GM06990 (cell line): ENCODE measurements at places on chromosomes 6 and 20.

- DNase-seq, result no peak
These were observed 407.1 kb downstream of the GRIK2 start for GRCh38 chr6:101800598-101800997.

DNA sequence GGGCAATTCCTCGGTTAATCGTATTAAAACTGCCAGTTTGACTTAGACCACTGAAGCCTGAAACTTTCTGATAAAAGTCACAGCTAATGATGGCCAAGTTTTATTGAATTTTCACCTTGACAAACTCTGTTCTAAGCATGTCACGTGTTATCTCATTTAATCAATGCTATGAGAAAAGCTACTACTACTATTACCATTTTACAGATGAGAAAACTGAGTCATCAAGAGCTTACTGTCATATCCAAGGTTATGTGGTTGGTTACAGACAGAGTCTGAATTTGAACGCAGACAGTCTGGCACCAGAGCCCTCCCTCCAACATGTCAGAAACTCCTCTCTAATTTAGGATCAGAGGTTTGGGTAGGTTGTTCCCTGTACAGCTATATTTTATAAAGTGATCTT, 4.3 kb downstream of the FAXC start:
- no peak for DNase-seq

DNA sequence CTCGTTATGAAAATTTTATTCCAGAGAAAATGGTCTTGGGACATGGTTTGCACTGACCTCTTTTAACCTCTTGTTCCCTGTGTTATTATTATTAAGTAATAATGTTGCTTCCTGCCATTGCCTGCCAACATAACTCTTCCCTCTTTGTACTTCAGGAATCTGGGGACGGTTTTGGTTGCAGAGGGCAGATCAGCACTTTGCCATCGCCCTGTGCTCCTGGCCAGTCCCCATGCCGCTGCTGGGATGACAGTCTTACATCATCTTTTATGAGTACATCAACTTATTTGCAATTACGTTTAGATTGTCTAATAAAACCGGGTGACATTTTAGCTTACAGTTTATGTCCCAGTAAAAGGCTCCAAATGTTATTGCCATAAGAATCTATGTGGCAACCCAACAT, 157.2 kb downstream of the CDH26 start:
- DNase-seq, result no peak

DNA sequence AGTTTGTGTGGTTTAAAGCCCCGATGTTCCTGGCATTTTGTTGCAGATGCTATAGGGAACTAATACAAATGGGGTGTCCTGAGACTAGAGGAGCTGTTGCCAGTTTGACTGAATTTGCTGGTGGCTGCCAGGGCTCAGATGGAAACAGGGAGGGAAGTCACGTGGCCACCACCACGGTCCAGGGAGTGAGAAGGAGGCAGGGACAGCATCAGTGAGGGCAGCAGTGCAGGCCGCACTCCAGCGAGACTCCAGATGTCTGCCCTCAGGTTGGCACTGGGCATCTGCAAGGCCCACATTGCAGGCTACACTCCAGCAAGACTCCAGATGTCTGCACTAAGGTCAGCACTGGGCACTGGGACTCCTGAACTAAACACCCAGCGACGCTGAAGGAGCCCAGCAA, 86.2 kb downstream of the RAMACL start:
- no peak for DNase-seq

DNA sequence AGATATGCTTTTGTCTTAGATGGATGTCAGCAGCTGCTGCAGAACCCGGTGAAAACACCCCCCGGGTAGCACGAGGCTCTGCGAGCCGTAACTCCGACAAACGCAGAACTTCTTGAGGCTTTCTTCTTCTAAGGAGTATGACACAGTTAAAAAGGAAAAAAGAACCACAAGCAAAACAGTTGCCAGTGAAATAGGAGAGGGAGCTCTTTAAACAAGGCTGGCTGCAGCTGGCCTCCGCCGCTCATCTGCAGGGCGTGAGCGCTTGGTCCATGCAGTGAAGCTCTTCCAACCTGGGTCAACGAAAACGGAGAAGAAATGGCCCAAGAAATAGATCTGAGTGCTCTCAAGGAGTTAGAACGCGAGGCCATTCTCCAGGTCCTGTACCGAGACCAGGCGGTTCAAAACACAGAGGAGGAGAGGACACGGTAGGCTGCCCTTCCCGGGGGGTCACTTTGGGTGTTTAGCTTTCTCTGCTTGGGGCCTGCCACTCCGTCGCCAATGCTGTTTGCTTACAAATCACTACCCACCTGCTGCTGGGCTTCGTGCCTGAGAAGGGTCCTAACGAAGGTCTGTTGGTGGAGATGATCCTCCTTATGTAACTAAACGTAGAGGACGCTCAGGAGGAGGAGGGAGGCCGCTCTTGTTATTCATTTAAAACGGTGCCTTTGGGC, 13.2 kb downstream of the SYTL3 start:
- no peak for DNase-seq

DNA sequence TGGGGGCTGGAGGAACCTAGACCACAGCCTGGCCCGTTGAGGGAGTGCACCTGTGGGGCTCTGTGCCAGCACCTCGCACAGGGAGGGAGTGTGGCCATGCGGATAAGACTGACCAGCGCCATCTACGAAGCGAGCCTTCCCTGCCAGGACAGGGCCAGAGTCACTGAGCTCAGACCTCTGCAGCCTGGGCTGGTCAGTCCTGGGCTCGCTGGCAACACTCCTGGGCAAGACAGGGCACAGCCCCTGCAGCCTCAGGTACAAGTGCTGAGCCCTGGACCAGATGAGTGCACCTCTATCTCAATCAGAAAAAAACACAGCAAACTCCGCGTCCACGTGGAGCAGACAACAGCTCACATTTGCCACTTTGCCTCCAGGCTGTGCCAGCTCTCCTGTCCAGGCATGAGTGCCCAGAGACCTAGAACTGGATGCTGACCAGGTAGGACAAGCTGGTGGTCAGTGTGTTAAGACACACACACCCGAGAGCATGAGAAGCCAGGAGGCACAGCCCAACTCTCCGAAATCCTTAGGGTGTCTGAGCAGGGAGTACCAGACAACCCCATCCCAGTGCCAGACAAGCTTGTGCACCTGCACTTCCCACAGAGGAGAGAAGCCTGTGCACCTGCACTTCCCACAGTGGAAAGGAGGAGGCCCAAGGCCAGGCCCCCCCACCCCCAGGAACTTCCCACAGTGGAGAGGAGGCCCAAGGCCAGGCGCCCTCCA, 4.9 kb downstream of the ARFRP1 start:
- DNase-seq, result peak; percentile 9

DNA sequence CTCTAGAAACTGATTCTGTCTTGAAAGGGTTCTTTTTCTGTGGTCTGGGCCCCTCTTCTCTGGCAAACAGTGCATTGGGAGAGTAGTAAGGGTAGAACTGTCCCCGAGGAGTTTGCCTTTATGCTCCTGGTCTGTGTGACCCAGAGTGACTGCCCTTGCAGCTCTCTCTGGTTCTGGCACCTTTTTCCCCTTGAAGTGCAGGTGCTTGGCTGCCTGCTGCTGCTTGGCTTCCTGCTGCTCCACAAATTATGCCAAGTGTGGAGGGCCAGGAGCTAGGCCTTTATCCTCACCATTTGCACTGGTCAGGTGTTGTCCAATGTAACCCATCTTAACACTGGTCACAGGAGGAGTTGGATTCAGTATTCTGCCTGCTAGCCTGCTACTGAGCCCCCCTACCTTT, 11.2 kb downstream of the KIZ start:
- no peak for DNase-seq

GRCh38 chr6:30720738-30721197, 616 bp downstream of the TUBB start:
- peak; percentile 82 for DNase-seq

DNA sequence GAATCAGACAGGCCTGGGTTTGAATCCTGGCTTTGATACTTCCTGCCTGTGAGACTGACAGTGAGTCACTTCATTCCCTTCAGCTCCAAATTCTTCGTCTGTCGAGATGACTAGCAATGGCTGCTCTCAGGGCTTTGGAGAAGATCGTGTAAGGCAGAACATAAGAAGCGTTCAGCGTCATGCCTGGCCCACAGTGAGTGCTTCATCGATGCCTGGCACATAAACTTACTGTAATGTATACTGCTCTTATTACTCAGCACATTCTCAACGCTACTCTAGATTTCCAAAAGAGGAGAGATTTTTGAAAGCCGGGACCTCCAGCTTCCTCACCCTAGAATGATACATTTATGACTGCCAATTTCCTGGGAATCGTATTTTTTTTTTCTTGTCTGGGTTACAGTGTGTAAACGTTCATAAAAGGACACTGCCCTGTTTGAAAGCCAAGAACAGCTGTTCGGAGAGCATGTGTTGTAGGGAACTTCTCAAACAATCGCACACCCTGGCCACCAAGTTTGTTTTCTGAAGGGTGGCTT, 16.2 kb upstream of the BCAS1 start:
- no peak for DNase-seq

DNA sequence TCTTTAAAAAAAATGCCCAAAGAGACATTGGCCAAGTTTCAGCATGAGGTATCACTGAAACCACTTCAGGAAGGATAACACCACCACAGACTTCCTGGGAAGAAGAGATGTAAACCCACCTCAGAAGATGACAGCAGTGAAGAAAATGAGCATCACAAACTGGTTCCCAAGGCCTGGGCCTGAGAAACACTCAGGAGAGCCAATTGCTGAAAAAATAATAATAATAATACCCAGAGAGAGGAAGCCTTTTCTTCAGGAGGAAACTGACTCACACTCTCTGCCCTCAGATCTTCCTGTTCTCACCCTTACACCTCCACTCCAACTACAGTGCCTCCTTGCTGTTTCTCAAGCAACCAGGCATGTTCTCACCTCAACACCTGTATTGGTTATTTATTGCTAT, 68.1 kb upstream of the MAFB start:
- DNase-seq, result no peak

DNA sequence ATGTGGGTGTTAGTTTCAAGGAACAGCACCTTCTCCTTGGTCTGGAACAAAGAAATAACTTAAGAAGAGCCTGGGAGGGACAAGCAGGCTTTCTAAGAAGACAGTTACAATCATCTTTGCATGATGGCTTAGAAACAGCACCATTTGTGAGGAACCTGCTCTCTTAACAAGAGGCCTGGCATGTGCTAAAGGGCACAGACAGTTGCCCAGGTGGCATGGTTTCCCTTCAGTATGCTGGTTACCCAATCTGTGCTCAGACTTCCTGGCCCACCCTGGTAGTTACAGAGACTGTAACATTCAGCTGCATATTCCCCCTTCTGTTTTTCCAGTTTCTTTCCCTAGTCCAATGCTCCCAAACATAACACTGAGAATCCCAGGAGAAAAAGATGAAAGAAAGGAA, 84.0 kb downstream of the CHD6 start:
- DNase-seq, result no peak

- DNase-seq, result no peak
These were observed 165.5 kb upstream of the BEND3 start for GRCh38 chr6:107280791-107281190.

- DNase-seq, result no peak
These were observed 41.7 kb upstream of the HEY2 start for GRCh38 chr6:125707615-125708243.

DNA sequence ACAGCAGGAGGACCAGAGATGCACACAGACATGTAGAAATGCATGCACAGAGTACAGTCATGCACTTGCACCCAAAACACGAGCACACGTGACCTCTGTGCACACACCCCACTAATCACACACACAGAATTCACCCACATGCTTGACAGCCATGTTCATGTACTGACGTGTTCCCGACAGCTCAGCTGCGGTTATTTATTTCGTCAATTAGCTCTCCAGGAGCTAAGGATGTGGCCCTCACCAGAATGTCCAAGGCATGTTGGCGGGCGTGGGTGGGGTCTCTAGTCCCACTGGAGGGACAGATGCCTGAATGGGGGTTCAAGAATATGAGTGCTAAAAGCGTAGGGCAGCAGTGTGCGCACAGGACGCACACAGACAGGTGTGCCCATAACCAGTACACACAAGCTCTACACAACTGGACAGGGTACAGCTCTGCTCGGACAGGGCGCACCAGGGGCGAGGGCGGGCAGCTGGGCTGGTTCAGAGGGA, 571 bp upstream of the PRPF6 start:
- no peak for DNase-seq

DNA sequence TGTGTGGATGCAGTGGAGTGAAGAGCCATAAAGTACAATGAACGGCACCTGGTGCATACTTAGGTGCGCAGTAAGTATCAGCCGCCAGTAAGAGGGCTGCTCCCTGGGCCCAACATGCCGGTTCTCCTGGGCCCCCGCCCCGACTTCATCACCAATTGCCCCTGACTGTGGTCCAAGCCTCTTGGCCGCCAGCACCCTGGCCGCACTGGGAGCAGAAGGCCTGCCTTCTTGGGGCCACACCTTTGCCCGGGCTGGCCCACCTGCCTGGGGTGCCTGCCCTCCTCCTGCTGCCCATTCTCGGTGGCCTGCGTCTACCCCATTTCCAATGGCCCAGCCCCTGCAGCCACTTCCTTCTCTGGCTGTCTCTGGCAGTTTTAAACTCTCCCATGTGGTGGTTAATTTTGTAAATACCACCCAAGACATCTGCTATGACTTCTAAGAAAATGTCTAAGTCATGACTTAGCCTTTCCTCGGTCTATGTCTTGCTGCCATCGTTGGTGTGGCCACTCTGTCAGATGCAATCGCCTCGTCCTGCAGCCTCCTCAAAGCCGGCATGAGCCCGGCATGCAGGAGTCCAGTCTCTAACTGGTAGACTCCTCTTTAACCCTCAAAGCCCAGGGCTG, 36.8 kb downstream of the PMEPA1 start:
- DNase-seq, result no peak

- DNase-seq, result no peak
These were observed 4.7 kb upstream of the SLCO4A1 start for GRCh38 chr20:62637521-62638054.

DNA sequence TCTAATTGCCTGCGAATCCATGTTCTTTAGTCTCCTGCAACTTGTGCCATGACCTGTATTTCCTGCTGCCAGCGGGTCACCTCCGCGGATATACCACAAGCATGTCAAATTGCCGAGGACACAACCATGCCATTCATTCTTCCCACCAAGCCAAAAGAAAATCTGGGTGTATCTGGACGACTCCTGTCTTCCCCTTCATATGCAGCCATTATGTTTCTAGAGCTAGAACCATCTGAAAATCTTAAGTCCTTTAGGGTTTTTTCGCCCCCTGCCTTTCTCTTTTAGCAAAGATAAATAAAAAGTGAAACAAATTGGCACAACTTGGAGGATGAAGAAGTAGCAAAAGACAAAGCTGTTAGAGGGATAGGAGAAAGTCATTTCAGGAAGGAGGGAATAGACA, 242.6 kb downstream of the ARID1B start:
- no peak for DNase-seq

- no peak for DNase-seq
These were observed 23.0 kb upstream of the CD24 start for GRCh38 chr6:106997392-106998158.

DNA sequence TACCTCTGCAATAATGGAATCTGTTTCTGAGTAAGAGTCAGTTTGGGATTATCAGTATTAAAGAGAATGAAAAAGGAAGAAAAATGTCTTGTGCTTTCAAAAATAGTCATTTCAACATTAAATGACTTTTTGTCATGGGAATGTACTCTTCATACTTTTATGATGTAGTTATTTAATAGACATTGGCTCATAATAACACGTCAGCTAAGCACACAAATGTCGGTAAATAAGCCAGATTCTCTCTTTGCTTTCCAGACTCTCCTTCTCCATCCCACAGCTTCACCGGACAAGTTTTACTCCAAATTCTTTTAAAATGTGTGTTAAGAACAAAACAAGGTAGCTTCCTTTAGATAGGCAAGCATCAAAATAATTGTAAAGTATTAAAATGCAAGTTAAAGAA, 76.0 kb downstream of the C6orf52 start:
- DNase-seq, result no peak
